ENCODE measurements at places on chromosomes 12 and 14. TPM values are rescaled to one million over a fixed set of nuclear protein-coding genes. Genes with fewer than 3 reads are reported as not detected.

Gene CCDC196
- not detected for total RNA-seq

Gene BCAT1
- total RNA-seq = 53.3 TPM

Gene ZNF268
- 14.0 TPM for total RNA-seq

Gene LETMD1
- 81.5 TPM for total RNA-seq

Gene TPH2
- not detected for total RNA-seq

Gene ZFYVE26
- total RNA-seq = 14.4 TPM

Gene C3AR1
- total RNA-seq = 1.4 TPM

Gene GPR135
- total RNA-seq = 1.5 TPM

Gene TDRD9
- 1.2 TPM for total RNA-seq

Gene PROX2
- total RNA-seq = 0.38 TPM

Gene SLC39A5
- total RNA-seq = 0.54 TPM

Gene PPP1R1A
- not detected for total RNA-seq

Gene RNASE1
- not detected for total RNA-seq

Gene PMCH
- total RNA-seq = not detected

Gene GPR137C
- total RNA-seq = 0.11 TPM

Gene OR4N2
- total RNA-seq = not detected

Gene FANCM
- total RNA-seq = 15.8 TPM

Gene RFLNA
- total RNA-seq = not detected

Gene DPY19L2
- total RNA-seq = 6.4 TPM

Gene P3H3
- total RNA-seq = 2.1 TPM

Gene HELB
- total RNA-seq = 16.2 TPM

Gene OAS2
- total RNA-seq = 95.7 TPM

Gene FOXG1
- not detected for total RNA-seq

Gene RNASE7
- not detected for total RNA-seq

Gene GLIPR1L1
- total RNA-seq = not detected

Gene MYRFL
- not detected for total RNA-seq

Gene GPR162
- 2.0 TPM for total RNA-seq

Gene MSRB3
- not detected for total RNA-seq

Gene COCH
- total RNA-seq = 5.8 TPM

Gene SERPINA10
- total RNA-seq = not detected

Gene FAM90A1
- 0.27 TPM for total RNA-seq

Gene CMKLR1
- total RNA-seq = not detected

Gene TSPAN8
- total RNA-seq = not detected

Gene FAM186B
- total RNA-seq = not detected

Gene ACOT6
- not detected for total RNA-seq

Gene CNTN1
- not detected for total RNA-seq

Gene AKAP6
- total RNA-seq = 1.2 TPM

Gene LRR1
- 46.4 TPM for total RNA-seq

Gene BCL2L14
- 5.1 TPM for total RNA-seq

Gene A2M
- not detected for total RNA-seq

Gene TCL1B
- not detected for total RNA-seq

Gene TMCC3
- total RNA-seq = 0.11 TPM

Gene INHBC
- 0.16 TPM for total RNA-seq

Gene ITGA5
- total RNA-seq = 35.2 TPM

Gene HNF1A
- not detected for total RNA-seq

Gene TNS2
- total RNA-seq = 1.6 TPM

Gene OTUB2
- 0.29 TPM for total RNA-seq

Gene LMNTD1
- total RNA-seq = not detected

Gene LRIG3
- not detected for total RNA-seq

Gene GZMH
- 61.3 TPM for total RNA-seq

Gene SLC8A3
- total RNA-seq = 0.54 TPM

Gene GALNT16
- total RNA-seq = not detected

Gene ANKRD33
- total RNA-seq = not detected

Gene RIMBP2
- not detected for total RNA-seq
